ENCODE measurements at places on chromosomes 5 and 9.

DNA sequence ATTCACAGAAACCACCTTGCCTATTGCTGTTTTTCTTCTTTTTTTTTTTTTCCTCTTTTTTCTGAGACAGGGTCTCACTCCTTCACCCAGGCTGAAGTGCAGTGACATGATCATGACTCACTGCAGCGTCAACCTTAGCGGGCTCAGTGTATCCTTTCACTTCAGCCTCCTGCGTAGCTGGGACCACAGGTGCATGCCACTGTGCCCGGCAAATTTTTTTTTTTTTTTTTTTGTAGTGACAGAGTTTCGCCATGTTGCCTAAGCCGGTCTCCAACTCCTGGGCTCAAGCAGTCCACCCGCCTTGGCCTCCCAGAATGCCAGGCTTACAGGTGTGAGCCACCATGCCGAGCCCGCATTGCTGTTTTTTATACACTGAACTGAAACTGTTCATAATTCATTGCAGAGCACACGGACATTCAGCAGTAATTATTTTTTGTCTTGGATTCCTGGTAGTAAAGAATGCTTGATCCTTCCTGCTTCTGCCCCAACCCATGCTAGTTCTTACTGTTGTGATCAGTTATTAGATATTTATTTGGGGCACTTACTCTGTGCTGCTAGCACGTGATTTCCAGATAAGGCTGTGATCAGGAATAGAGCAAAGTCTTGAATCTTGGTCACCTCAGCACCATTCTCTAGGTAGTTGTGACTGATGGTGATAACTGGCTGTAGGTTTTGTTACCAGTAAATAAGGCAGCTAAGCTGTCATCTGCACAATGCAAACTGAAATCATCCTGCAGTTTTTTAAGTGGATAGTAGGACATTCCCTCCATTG lies 14.0 kb downstream of the MAP3K1 start:
- DNase-seq, result no peak

DNA sequence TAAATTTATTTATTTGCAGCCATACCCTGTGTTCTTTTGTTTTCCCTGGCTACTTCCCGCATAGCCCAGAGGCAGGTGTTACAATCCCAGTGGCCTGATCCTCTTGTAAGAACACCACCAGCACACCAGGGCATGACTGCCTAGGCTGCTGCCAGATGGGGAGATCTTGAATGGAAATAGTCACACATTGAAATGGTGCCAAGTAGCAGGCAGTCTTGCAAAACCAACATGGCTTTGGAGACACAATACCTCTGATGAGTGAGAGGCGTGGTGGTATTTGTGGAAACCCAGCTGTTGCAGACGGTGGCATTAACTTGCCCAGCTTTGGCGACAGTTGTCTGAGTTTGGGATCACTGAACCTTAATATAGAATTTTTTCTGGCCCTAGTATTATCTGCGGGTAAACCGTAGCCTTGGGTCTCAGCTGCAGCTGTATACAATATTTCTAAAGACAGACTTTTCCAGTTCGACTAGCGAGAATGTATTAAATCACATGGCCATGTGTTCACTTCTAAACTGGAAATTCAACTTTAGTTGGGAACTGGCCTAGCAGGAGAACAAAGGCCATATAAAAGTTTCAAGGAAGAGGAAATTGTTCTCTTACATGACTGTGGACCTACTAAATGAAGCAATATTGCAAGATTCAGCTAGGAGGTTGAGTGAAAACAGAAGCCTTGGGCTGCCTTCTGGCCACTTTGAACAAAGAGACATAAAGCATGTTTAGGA lies 277.0 kb downstream of the SMARCA2 start:
- DNase-seq, result peak; percentile 80

DNA sequence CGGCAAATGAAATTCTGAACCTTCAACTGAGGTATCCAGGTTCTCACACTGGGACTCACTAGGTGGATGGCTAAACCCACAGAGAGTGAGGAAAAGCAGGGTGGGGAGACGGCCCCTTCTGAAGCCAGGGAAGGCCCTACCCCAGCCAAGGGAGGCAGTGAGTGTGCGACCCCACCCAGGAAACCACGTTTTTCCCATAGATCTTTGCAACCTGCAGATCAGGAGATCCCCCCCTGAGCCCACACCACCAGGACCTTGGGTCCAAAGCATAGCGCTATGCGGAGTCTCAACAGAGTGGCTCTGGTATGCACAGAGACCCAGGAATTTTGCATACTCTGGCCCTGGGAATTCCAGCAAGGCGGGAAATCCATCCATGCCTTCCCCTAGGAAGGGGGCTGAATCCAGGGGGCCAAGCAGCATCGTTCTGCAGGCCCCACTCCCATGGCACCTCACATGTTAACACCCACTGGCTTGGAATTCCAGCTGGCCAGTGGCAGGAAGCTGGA lies 19.9 kb downstream of the DTWD2 start:
- no peak for DNase-seq

DNA sequence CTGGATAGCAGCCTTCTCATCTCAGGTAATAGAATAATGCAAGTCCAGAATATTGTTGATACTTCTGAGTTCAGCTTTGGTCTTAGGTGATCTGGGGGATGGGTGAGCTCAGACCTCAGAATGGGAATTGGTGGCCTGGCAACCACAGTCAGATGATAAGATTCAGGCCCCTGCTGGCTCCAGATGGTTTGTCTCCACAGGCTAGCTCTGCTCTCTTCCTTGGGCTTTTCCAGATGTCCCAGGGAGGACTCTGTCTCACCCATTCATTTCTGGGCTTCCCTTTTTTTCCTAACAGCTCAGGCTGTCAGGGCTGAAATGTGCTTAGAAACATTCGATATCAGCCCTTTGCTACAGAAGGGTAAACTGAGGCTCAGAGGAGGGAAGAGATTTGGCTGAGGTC lies 17.6 kb upstream of the TNFSF15 start:
- DNase-seq, result no peak

DNA sequence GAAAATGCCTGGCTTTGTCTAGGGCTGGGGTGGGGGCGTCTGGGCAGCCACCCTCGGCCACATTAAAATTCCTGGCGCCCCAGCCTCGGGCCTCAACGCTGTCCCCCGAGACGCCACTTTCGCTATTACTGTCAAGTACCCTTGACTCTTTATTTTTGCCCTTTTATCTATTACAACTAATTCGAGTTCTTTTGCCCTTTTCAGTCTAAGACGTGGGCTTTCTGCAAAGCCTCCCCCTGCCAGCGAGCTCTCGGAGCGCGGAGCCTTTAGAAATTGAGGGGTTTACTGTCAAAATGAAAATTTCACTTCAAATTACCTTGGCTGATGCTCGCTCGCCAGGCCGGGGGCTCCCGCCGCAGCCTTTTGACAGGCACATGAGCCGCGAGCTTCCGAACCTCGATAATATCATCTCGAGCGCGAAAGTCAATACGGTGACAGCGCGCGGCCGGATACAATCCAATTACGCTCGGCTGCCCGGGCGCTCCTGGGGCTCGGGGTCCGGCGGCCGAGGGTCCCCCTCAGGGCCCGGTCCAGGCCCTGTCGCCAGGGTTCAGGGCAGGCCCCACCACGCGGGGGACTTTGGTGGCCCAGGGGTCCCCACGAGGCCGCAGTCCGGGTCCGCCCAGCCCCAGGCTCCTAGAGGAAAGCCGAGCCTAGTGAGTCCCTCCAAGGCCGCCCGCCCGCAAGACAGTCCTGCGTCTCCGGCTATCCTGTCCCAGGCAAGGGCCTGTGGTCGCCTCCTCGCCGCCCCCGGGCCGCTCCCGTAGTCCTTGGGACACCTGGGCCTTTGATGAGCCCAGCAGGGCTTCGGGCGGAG lies 6.7 kb downstream of the IRX4 start:
- DNase-seq, result no peak

DNA sequence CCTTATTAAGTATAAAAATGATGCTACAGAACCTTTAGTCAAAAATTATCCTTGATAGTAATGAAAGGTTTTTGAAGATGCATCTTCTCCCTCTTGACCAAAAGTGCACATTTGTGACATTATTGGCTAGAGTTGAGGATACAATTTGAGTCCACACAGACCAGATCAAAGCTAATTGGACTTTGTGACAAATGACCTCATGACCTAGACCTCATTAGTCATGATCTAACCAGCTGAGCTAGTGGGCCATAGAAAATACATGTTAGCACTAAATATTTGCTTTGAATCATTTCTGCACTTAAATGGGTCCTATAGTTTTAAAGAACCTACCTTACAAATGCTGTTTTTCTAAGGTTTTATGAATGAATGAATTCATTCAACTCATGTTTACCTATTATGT lies 182.1 kb downstream of the RFX3 start:
- no peak for DNase-seq

DNA sequence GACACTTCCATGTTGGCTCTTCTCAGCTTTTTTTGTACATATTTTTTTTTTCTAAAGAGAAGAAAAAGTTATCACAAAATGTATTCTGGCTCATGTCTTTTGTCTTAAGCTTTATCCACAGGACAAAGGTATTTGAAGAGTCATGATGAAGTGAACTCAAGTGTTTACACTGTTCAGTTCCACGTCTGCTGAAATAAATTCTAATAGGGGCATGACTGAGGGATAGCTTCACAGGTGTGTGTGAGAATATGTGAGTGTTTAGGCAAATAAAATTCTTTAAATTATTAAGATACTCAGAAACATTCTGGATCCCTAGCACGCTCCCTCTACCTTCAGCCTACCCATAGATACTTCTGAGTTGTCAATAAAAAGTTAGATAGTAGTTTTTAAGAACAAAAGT lies 59.8 kb downstream of the BAAT start:
- no peak for DNase-seq

GRCh38 chr9:99725852-99726251 lies 95.8 kb upstream of the NR4A3 start:
- no peak for DNase-seq

DNA sequence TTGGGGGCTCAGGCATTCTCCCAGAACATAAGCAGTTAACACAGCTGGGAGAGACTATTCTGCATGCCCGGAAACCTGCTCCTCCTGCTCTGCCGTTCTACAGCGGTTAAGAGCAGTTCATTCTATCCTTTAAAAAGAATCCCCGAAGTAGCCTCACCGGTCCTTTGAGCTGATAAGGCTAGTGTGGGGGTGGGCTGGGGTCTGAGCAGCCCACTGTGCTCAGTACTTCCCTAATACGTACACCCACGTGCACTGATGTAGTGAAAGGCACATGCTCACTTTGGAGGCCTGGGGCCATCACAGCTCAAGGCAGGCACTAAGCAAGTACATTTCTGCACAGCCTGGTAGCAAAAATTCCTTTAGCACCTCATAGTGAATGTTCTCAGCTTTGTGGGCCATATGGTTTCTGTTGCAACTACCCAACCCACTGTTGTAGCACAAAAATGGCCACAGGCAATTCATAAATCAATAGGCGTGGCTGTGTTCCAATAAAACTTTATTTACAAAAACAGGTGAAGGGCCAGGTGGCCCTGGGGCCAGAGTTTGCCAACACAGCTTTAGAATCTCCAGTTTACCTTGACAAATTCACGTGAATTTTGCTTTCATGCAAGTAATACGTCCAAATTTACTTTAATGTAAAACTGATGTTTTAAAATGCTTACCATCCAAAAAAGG lies 136.4 kb downstream of the ZNF354C start:
- no peak for DNase-seq

GRCh38 chr5:141850244-141850768 lies 27.9 kb downstream of the PCDH1 start:
- DNase-seq, result no peak

GRCh38 chr5:67360047-67360446 lies 163.4 kb upstream of the CD180 start:
- no peak for DNase-seq

GRCh38 chr9:3525096-3525835 lies 535 bp downstream of the RFX3 start:
- DNase-seq, result no peak

- DNase-seq, result no peak
These were observed 14.1 kb upstream of the LCP2 start for GRCh38 chr5:170311511-170312300.

DNA sequence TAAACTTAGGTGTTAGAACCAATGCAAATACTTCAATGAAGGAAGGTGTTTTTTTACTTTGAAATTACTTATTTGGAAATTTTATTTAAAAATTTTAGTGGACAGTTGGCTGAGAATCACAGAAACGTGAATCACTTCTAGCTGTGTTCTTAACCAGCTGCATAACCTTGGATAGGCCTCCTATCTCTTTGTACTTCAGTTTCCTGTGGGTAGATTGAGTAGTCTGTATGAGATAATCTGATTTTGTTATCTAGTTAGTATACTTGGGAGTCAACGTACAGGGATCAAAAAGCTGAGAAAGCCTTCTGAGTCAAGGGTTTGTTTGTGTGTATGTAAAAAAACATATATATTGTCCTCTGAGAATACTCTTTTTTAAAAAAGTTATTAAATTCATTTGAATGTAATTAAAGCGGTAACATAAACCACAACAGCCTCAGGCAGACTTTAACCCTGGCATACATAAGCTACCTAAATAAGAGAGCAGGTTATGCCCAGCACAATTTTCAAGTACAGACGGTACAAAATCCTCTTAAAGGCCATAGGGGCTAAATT lies 38.1 kb upstream of the ZCCHC7 start:
- DNase-seq, result no peak

DNA sequence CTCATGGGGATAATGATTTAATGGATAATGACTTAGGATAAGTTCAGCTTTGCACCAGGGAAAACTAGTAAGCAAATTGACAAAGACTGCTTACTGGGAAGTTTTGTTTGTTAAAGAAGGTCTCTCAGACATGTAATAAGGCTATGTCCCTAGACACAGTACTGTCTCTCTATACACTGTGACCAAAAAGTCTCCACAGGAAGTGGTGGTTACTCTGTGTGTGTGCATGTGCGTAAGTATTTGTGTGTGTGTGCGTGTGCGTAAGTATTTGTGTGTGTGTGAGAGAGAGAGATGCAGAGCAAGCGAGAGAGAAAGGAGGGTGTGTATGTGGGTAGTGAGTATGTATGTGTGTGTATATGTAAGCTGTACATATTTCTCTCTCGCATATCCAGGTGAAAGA lies 229.6 kb downstream of the GLIS3 start:
- DNase-seq, result no peak

DNA sequence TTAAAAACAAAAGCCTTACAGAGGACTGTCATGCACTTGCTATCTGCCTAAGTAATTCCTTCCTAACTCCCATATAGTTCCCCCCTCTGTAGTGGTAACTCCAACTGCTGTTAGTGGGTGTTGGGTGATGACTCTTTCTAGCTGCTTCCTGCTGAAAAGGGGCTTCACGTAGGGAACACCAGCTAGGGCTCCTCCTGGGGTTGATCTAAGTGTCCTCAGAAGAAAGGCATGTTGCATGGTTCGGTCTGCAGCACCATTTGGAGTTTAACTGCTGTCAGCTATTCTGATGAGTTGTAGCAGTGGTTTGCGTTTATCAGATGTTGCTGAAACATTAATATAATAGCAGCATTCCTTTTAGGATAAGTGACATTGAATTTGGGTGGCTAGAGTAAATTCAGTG lies 281.9 kb upstream of the TUSC1 start:
- DNase-seq, result no peak
